ENCODE measurements at places on chromosomes 1 and 21.

GRCh38 chr1:201515062-201515750 lies 8.3 kb upstream of the CSRP1 start:
- DNase-seq, result no peak

DNA sequence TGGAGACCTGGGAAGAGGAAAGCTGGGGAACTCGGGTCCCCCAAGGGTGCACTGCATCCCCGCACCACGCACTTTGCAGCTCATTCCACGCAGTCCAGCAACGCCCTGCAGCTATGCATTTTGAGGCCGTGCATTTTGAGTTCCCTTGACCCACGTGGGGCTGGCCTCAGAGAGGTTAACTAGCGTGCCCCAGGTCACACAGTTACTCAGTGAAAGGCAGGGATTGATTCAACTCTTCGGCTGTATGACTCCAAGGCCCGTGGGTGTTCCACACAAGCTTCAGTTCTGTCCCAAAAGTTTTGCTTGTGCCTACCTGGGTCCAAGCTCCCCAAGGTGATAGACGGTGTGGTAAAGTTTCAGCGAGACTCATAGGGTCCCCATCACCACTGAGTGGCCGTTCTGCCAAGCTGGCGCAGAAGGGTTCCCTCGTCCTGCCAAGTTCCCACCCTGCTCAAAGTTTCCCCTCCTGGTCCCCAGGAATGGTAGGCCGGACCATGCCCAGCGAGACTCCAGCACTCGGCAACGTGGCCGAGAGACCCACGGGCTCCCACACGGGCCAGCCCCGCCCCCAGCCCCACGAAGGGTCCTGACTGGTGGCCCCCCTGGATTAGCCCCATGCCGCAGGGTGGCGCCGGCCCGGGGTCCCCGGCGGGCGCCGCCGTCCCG lies 611 bp downstream of the HSPG2 start:
- DNase-seq, result no peak

DNA sequence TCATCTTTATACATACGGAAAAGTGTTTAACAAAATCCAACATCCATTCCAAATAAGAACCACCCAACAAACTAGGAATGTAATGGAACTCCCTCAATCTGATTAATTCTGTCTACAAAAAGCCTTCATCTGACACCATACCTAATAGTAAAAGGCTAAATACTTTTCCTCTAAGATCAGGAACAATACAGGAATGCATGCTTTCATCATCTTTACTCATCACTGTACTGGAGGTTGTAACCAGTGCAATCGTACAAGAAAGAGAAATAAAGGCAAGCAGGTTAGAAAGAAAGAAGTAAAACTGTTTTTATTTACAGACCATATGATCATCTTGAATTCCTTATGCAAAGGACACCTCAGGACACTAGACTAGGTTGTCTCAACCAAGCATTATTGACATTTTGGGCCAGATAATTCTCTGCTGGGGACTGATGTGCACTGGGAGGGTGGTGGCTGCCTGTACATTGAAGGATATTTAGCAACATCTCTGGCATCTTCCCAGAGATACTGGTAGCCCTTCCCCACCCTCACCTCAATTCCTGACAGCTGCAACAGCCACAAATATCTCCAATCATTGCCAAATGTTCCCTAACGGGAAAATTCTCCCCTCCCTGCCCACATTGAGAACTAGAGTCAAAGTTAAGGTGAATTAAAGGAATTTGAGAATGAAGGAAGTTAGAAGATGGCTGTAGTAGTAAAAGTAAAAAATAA lies 30.6 kb upstream of the INSL5 start:
- no peak for DNase-seq

GRCh38 chr1:110214454-110215404 lies 4.6 kb downstream of the KCNC4 start:
- DNase-seq, result no peak

DNA sequence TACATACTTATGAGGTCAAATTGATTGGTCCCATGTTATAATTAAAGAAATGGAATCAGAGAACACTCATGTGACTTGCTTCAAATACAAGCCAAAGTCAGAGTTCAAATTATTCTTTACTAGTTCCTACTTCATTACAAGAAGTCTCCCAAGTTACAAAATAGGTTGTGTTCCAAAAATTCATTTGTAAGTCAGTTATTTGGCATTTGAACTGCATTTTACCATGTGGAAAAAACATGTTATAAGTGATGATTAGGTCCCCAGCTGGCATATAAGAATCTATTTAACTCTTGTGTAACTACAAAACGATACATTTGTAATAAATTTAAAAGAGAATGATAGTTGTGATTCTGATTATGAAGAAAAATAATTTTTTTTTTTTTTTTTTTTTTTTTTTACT lies 124.1 kb downstream of the DISP1 start:
- no peak for DNase-seq

DNA sequence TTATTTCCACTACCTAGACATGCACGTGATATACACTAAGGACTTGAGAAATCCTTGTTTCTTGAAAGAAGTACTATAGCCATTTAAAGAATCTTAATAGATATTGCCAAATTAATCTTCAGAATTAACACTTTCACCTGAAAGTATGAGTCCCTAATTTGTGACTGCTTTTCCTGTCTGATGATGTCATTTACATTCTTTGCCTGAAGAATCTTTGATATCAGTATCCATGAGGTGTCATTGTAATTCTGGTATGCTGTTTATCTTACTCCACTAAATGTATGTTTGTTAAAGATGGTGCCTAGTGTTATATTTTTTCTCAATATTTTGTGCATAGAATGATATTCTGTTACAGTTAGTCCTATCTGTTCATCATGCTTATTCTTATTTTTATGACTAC lies 48.5 kb upstream of the RC3H1 start:
- no peak for DNase-seq

DNA sequence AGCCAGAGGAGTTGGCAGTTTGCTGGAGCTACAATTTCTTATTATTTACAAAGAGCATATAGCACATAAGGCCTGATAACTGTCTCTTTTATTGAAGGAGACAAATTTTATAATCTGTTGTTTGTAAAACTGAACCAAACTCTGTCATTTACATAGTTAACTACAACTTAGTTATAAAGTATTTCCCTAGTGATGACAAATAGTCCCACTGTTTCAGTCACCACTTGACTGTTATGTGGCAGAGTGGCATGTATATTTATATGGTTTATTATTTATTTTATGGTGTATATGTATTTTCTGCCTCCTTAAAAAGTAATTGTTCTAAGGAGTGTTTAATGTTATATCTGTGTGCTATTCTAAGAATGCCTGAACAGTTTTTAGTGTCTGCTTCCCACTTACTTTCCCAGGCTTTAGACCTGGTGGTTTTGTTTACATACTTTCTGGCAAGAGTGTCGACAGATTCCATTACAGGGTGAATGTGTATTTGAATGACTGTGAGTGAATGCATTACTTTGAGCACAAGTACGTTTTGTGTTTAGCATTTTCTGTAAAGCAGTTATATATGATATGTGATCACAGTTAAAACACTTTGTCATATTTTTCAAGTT lies 10.0 kb downstream of the TSEN15 start:
- DNase-seq, result no peak

- DNase-seq, result no peak
Observed at GRCh38 chr1:235864931-235865525, 1.7 kb downstream of the LYST start.

- no peak for DNase-seq
Observed at GRCh38 chr1:228408869-228409805, 2.5 kb upstream of the TRIM11 start.

DNA sequence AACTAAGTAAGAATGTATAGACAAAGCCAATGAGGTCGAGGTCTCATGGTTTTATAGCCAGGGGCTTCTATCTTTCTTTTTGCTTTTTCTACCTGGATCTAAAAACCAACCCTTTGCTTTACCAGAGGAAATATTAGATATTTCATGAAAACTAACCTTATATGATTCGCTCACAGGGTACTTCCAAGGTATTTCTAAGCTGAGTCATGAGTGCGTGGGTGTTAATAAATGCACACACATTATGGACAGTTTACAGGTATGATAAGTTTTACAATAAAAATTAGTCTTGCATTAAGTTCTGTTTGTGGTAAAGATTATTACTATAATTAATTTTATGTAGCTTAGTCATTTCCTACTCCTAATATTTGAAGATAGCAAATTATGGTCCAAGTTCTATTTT lies 217.2 kb downstream of the CHRM3 start:
- no peak for DNase-seq

DNA sequence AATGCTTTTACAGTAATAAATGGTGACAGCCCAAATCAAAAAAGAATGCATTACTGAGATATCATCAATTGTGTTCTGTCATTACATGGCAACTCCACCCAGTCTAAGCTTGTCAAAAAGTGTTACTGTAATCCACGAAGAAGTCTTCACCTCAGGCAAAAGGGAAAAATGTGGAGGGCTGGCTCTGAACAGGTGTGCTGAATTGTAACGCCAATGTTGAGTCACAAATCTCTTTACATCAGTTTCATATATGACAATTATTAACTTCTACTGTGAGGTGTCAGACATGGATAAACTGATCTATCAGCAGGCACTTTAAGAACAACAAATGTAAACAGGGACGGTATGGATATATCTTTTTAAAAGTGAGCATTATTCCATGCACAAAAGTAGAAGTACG lies 98.5 kb upstream of the DMRTA2 start:
- no peak for DNase-seq

DNA sequence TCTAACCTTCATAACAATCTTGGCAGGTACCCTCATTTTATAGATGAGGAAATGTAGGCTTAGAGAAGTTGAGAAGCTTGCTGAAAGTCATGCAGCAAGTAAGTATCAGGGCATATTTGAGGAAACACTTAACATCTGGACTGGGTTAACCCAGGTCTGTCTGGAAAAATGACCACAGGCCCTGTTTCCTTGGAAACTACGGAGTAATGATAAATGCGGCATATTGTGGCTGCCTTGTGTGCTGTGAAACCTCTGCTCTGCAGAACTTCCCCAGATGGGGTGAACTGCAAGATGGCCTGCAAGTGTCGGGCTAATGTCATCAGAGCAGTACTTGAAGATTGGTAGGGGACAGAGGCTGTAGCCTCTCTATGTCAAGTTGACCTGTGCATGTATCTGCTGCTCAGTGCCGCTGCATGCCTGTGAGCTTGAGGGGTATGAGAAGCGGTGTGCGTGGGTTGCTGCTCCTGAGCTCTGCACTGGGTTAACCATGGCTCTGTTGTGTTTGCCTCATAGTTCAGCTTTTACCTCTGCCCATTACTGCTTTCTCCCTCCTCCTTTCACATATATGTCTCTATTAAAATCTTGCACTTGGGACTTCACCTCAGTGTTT lies 83.1 kb downstream of the WDR3 start:
- DNase-seq, result no peak

- DNase-seq, result no peak
Observed at GRCh38 chr1:45510036-45510971, 10.2 kb downstream of the MMACHC start.

Measured in effector CD8-positive, alpha-beta T cell (primary cell).